ENCODE measurements at places on chromosomes 5 and 9.

DNA sequence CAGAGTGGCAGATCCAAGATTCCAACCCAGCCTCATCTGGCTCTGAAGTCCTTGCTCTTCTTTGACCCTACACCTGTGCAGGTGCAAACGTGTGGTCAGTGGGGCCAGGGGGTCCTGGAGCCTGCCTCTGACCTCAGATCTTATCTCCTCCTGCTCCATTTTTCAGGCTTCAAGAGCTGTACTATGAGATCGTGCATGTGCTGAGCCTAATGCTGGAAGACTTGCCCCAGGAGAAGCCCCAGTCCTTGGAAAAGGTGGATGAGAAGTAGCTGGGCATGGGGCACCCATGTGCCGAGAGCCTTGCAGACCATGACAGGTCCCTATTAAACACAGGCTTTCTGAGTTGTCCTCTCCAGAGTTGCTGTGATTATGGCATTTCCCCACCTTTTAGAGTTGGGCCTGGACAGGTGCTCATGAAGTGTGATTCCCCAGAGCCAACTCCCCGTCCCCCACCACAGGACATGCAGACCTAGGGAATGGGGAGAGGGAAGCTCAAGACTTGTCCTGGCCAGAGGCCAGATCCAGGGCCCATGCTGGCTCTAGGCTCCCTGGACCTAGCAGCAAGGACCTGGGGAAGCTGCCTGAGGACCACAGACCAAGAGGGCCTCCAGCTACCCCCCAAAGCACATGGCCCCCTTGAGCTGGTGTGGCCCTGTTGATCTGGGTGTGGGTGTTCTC lies 22.5 kb downstream of the PITX1 start:
- no peak for DNase-seq

DNA sequence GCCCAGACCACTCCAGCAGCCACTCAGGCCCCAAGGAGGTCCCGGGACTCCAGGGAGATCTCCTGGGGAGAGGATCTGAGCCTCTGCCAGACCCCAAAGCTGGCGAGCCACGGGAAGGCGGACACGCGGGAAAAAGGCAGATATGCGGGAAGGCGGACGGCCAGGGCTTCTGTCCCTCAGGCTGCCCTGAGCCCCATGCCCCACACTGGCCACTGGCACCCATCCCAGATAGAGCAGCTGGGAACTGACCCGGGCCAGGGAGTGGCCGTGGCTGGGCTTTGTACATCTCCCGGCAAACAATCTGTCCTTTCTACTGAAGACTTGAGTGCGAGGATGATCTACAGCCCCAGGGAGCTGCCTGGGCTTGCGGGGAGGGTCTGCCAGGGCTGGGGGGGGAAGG lies 21.1 kb upstream of the NOTCH1 start:
- DNase-seq, result no peak

DNA sequence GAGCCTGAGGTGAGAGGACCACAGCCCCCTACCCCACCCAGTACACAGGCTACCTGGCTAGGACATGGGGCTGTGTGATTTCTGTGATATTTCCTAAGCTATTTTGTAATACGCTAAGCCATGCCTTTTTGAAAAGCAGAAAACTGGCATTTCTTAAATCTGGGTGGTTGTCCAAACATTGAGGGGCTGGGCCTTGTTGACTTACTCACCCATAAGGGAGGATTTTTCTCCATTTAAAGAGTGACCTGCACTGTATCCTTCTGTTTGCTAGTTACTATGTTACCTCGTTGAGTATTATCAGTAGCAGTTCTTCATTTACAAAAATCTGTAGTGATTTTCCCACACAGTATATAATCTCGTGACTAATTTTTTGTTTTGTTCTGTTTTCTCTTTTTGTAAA lies 117.5 kb upstream of the OTULINL start:
- DNase-seq, result no peak

DNA sequence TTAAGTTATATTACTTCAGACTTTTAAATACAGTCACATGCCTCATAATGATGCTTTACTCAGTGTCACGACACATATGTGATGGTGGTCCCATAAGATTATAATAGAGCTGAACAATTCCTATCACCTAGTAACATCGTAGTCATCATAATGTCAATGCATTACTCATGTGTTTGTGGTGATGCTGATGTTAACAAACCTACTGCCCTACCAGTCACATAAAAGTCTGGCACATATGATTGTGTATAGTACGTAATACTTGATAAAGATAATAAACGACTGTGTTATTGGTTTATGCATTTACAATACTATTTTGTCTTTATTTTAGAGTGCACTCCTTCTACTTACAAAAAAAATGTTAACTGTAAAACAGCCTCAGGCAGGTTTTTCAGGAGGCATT lies 103.7 kb downstream of the PAM start:
- no peak for DNase-seq

GRCh38 chr9:12425878-12426864 lies 267.0 kb upstream of the TYRP1 start:
- DNase-seq, result no peak

GRCh38 chr9:15531380-15531779 lies 20.6 kb upstream of the PSIP1 start:
- DNase-seq, result no peak

DNA sequence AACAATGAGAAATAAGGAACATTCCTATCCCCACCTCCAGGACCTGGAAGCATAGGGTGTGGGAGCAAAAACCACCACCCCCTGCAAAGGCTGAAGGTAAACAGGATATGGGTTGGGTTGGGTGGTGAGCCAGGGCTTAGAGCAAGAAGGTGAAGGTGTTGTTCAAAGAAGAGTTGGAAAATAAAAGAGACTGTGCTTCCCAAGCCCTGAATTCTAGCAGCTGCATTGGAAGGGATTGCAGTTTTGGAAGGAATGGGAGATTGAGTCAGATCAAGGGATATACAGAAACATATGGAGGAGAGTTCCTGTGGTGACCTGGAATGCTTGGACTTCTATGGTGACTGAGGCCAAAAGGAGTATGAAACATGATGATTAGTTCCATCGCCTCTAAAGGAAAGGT lies 24.7 kb upstream of the MTAP start:
- no peak for DNase-seq

All from stimulated activated CD8-positive, alpha-beta memory T cell treated with anti-CD3 and anti-CD28 coated beads, Interleukin-15, amount 100 ng/mL, for 1 hour (primary cell).